ENCODE measurements at places on chromosomes 7 and 10.

GRCh38 chr7:121618182-121618581 lies 222.1 kb upstream of the FAM3C start:
- DNase-seq, result no peak

DNA sequence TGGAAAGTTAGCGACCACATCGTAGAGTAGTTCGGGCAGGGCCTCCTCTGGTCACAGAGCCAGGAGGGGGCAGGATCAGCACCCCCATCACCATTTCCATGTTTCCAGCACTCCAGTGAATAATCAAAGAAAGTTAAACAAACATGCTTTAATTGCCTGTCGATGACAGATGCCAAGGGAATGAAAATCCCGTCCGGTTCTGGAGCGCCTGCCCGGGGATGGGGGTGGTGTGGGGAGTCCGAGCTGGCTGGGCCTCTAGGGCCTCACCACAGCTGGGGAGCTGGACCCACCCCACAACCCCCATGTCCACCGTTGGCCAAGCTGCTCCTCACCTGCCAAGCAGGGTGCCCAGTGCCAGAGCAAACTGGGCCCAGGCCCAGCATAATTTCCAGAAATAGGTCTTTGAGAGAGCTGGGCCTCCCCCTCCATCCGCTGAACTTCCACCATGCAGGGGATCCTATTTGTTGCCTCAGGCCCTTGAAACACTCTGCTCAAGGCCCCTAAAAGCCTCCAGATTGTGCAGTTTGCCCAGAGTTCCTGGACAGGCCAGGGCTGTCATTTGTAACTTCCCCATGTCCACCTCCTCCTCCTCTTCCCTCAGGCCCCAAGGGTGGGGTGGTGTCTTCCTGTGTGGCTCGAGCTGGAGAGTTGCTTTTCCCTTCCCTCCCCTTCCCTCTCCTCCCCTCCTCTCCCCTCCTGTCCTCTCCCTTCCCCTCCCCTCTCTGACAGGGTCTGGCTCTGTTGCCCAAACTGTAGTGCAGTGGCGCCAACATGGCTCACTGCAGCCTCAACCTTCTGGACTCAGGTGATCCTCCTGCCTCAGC lies 101.0 kb downstream of the MYL10 start:
- no peak for DNase-seq

DNA sequence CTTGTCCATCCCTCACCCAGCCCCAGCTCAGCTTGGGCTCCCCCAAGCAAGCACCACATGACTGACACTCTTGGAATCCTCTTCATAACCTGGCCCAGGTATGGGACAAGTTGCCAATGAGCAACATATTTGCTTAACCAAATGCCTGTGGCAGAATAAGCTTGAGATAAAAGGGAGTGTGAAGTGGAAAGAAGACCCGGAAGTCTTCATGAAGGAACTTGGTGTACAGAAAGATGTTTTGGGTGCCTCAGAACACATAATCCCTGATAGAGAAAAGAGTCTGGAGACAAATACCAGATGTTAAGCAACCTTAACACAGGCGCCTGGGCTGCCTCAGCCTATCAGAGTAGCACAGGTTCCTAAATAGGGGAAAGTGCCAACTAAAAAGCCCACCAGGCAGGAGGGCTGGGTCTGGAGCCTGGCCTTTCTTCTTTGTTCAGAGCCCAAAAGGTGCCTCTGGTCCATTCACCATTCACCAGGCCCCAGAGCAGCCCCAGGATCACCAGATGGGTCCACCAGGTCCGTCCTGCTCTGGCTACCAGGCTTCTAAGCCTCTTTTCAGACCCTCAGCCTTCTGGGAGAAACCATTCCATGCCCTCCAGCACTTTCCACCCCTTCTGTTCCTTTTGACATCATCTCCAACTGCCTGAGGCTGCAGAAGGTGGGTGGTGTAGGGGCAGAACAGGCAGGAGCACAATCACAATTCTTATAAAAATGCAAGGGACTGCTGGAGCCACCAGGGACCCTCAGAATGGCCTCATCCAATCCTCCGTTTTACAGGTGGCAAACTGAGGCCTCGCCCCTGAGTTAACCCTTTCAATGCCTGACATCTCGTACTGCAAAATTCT lies 22.6 kb downstream of the KCNMA1 start:
- DNase-seq, result no peak

DNA sequence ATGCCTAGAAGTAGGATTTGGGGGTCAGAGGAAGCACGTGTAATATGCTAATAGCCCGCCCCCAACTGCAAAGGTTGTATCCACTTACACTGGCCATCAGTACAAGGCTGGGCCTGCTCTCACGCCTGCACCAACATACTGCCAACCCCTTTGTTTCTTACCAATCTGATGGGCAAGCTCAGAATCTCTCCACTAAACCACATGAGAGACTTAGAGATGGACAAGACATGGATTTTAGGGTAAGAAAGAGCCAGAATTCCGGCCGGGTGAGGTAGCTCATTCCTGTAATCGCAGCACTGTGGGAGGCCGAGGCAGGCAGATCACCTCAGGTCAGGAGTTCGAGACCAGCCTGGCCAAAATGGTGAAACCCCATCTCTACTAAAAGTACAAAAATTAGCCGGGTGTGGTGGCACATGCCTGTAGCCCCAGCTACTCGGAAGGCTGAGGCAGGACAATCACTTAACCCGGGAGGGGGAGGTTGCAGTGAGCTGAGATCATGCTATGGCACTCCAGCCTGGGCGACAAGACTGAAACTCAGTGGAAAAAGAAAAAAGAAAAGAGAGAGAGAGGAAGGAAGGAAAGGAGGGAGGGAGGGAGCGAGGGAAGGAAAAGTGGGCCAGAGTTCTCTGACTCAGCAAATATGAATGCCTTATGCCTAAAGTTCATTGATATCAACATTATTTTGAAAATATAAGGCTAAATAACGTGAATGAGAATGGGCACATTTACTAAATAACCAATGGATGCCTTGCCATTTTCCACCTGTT lies 162.2 kb downstream of the SLIT1 start:
- no peak for DNase-seq

DNA sequence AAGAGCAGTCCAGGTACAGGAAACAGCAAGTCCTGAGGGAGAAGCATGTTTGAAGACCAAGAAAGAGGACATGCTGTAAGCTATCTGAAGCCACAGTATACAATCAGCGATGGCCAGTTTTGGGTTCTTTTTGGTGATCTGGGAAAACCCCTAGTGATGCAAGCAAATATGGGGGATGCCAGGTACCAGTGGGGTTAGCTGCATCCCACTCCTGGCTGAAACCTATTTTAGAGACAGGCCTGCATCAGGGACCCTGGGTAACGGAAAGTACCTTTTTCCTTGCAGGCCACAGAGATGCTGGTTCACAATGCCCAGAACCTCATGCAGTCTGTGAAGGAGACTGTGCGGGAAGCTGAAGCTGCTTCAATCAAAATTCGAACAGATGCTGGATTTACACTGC lies 32.9 kb downstream of the AP3M1 start:
- no peak for DNase-seq

DNA sequence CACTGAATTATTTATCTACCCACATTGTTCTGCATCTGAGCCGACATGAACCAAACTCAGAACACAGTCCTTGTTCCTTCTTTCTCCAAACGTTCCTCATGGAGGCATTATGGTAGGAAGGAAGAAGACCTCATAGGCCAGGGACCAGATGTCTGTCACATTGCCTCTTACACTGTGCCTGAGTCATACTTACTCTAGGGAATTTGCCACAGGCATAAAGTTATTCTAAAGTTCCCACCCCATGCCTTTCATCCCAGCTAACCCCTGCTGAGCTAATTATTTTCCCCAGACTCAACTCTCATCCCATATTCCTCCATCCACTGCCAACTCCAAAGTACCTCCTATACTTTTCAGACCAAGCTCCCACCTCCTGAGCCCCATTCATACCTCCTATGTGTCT lies 21.2 kb downstream of the MAT1A start:
- DNase-seq, result no peak

DNA sequence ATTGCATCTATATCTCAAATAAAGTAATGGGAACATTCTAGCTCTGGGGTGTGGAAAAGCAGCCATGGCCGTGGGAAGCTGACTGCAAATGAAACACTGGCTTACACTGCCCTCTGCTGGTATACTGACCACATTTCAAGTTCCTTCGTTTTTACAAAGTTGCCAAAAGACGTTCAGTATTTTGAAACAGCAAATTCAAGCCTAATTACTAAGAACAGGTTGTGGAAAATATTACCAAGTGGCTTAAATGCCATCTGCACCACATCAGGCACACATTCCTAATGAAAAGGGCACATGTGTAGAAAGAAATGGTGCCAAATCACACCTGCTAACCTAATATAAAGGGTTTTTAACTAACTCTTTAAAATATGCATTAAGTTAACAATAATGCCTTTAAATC lies 83.9 kb downstream of the JAZF1 start:
- DNase-seq, result peak; percentile 26

- no peak for DNase-seq
These were observed 42.5 kb upstream of the INPP5A start for GRCh38 chr10:132494866-132495630.

DNA sequence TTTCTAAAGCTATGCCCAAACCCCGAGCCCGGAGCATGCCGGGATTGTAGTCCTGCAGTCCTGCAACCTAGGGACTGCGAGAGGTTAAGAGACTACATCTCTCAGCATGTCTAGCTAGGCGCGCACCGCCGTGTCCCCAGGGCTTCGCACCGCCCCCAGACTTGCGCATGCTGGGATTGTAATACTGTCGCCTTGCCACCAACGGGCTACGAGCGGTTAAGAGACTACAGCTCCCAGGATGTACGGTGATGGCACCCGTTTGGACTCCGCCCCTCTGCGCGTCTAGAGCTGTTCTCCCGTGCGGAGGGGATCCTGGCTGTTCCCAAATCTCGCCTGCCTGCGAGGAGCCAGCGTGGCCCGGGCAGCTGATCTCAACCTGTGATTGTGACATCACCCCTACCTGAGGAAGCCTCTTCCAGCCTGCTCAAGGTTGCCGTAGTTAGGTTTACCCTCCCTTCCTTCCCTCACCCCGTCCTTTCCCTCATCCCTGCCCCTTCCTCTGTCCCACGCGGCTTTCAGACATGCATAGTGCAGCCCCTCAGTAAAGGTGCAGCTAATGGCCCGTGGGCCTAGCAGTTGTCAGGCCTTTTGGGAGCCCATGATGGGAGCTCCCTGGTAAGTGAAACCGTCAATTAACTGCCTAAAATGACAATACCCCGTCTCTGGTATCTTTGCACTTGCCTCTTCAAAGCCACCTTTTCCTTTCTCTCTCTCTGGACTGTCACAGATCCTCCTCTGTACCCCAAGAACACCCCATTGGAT lies 6.3 kb upstream of the ZNF736 start:
- peak; percentile 96 for DNase-seq

GRCh38 chr10:93126483-93127052 lies 52.9 kb downstream of the CYP26A1 start:
- no peak for DNase-seq

GRCh38 chr10:113045147-113046055 lies 95.4 kb downstream of the TCF7L2 start:
- no peak for DNase-seq

- no peak for DNase-seq
These were observed 102.7 kb upstream of the NPTX2 start for GRCh38 chr7:98514211-98515031.

DNA sequence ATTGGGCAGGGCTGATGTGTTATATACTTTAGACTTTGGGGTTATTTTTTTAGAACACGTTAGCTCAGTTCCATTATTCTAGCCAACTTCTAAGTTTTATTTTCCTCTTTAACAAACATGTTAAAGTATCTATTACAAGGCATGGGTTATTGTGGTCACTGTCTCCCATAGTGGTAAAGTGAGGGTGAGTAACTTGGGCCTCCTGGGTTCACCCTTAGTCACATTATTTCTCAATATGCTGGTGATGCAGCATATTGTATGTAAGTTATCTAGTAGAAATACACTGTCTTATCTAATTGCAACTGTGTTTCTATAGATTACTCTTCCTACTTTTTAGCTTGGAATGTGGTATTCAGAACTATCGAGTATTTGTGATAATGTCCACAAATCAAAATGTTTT lies 65.9 kb downstream of the BBS9 start:
- DNase-seq, result no peak

GRCh38 chr7:39958038-39958437 lies 8.0 kb downstream of the CDK13 start:
- DNase-seq, result no peak

GRCh38 chr7:27709137-27710075 lies 30.6 kb upstream of the TAX1BP1 start:
- no peak for DNase-seq

- DNase-seq, result peak; percentile 42
These were observed at the start of gene HHEX for GRCh38 chr10:92689663-92690210. Gene HHEX, plus strand, starts transcription at chr10:92689955. Its CDS starts 32 bp downstream, at chr10:92689987.

- DNase-seq, result no peak
These were observed 20.9 kb downstream of the NUDCD3 start for GRCh38 chr7:44469461-44470134.

- no peak for DNase-seq
These were observed 109.3 kb downstream of the SORBS1 start for GRCh38 chr10:95451568-95452524.

DNA sequence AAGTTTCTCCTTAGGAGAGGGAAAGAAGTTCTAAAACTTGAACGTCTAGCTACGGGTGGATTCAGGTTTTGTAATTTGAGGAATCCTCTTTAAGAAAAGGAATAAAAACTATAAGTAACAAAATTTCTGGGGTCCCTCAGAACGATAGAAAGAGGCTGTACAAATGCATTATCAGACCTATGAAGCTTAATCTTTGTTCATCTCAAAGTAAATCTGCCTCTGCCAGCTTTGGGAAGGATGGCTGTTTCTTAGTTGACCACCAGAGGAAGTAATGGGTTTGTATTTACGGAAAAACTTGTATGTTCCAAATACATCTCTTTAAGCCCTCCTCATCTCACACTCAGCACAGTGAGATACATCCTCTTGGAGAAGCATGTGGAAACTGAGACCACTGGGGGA lies 864 bp downstream of the PSTK start:
- DNase-seq, result no peak

- DNase-seq, result peak; percentile 52
These were observed at the start of gene SAMD9 for GRCh38 chr7:93117852-93118530. Gene SAMD9, minus strand, starts transcription at chr7:93117979. Its CDS starts 11,882 bp downstream, at chr7:93106097.

DNA sequence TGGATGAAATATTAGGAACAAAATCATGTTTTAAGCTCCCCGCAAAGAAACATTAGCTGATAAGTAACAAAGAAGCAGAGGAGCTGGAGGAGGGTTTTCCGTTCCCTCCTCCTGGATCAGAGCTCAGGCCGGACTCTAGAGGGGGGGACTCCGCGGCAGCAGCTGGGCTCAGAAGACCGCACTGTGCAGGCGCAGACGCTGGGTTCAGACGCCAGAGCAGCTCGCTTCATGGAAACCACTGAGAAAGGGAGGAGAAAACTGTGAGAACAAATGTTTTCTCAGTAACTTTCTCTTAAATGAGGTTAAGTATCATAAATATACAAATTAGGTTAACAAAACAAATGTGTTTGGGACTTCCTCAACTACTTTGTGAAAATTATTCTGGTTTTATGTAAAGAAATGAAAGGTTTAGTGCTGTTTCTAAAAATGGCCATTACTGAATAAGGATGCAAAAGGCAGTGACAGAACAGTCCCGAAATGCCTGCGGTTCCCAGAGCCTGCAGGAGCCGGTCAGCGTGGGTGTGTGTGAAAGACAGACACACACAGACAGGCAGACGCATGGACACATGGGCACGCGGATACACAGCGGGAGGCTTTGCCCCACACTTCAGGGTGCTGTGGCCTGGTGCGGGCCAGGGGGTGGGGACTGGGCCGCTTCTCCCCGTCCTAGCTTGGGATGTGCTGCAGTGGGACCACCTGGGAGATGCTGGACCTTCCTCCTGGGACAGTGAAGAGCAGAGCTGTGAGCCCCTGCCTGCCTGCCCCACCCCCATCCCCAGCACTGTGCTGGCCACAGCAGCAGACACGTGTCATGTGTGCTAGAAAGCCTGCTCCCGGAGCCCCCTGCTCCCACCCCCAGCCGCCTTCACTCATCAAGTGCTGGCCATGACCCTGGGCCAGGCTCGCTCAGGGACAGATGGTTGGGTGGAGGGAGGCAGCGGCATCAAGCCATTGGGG lies 20.3 kb upstream of the ADGRA1 start:
- DNase-seq, result no peak

Measured in activated naive CD4-positive, alpha-beta T cell treated with Interleukin-2 at 50 U/mL for 16 hours (primary cell).